Hippocampal formation (tissue), 2 donors: ENCODE measurements at places on chromosomes 12 and 14.

DNA sequence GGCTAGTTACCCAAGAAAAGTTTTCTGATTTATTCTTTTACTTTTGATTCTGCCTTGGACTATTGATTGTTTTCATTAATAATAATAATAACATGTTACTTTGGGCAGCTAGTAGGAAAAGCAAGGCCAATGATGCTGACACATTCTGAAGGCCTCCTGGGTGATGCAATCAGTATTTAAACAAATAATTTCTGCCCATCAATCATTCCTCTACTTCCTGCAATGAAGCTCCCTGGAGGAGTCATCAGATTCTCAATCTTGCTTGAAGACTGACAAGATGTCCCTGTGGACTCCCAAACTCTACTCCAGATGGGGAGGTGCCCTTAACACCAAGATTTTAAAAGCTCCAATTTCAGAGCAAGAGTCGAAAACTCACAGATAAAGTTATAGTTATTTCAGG is at the start of gene SPX:
TSS of gene SPX (plus strand) at position 244 of the 400 bp plus-strand sequence. CDS start 177 bp downstream, outside the sequence.
- DNase-seq = no peak

GRCh38 chr14:99163446-99163845 is 108.6 kb downstream of the BCL11B start:
- no peak for DNase-seq

DNA sequence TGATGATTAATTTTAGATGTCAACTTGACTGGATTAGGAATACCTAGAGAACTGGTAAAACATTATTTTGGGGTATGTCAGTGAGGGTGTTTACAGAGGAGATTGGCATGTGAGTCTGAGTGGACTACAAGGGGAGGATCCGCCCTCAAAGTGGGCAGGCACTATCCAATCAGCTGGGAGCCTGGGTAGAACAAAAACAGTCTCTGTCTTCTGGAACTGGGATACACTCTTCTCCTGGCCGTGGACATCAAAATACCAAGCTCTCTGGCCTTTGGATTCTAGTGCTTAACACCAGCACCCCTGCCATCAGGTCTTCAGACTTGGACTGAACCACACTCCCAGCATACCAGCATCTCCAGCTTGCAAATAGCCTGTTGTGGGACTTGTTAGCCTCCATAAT is 4.4 kb upstream of the SCAF11 start:
- peak; percentile 74 for DNase-seq

GRCh38 chr12:60853407-60853806 is 1257.6 kb downstream of the SLC16A7 start:
- DNase-seq = no peak

- no peak for DNase-seq
These were observed 153.6 kb upstream of the PLEKHA5 start for GRCh38 chr12:18975933-18976332.

- no peak for DNase-seq
These were observed 41.7 kb downstream of the SUSD6 start for GRCh38 chr14:69652942-69653684.

DNA sequence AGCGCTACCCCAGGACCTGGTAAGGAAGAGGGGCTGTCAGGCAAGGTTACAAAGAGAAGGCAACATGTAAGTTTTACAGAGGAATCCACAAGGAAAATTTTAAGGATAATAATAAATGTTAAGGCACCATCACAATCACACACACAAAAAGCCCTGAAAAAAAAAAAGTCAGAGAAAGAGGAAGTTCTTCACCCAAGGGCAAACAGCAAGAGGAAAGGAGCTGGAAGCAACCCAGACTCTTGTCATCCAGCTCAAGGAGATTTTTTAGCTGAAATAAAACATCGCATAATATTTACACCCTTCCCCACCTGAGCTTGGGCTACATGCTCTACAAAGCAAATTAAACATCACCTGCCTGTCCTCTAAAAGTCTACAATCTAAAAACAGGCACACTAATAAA is 9.5 kb downstream of the SPTB start:
- no peak for DNase-seq

- DNase-seq = no peak
These were observed 67.1 kb upstream of the GZMB start for GRCh38 chr14:24701062-24701461.

DNA sequence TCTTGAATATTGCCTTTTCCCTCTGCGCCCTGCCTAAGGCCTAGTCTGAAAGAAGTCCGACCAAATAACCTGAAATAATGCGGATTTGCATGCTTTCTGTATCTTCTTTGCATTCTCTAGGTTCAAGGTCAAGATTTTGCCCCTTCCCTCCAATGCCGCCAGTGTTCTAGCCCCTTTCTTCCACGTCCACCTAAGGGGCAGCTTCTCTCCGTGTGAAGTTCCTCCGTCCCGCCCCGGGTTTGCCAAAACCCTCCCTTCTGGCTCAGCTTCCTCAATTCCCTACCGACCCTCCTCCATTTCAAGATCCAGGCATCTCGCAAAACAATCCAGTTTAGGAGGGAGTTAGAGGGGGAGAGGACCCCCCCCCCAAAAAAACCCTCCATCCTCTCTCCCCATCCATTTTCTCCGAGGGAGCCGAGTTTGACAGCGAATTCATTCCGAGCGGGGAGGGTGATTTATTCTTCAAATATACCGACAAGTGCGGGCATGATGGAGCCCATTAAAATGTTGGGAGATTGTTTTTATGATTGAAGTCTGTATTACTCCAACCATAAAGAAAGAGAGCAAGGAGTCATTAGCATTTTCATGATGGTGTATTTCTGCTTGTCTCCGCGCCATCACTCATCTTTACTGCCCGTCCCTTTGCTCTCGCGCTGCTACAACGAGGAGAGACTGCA is 20.9 kb upstream of the ATP5MC2 start:
- no peak for DNase-seq

- DNase-seq = no peak
These were observed 34.3 kb downstream of the NOPCHAP1 start for GRCh38 chr12:105020241-105020962.

GRCh38 chr14:101234999-101235334 is 326.3 kb upstream of the DIO3 start:
- no peak for DNase-seq

DNA sequence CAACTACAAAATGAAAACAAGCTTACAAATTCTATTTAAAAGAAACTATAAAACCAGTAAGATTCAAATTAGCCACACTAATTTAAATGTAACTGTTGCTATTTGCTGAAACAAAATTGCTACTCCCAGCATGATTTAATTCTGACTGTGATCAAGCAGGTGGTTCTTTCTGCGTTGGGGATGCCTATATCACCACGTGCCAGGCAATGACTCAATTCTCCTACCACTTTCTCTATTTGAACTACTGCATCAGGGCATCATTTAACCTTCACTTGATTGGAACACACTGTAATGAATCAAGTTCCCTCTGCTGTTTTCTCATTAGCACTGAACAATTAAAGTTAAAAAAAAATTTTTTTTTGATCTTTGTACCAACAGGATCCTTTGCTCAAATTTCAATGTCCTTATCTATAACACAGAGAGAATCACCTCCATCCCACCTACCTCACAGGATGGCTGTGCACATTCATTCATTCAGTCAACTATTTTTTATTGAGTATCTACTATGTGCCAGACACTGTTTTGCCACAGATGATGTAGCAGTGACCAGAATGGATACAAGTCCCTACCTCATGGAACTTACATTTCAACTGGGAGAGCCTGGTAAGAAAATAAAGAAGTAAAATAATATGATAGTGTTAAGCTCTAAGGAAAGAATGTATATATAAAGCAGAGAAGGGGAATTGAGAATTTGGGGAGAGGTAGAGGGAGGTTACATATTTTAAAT is 8.0 kb upstream of the ACTN1 start:
- no peak for DNase-seq

DNA sequence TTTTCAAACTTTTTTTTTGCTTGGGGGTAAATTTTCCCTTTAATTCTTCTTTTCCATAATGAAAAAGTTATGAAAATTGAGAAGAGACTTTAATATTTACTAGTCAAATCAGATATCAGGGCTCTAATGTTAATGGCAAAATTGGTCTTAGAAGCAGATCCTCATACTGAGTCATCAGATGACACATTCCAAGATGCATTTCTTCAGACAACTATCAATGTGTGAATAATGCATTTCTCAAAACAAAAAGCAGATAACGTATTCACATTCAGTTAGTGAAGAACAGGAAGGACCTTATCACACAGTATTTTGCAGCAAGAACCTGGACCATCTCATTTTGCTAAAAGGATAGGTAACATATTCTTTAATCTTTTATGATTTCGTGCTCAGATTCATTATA is 130.7 kb downstream of the GPHN start:
- no peak for DNase-seq

GRCh38 chr12:33639975-33640374 is 200.4 kb upstream of the SYT10 start:
- DNase-seq = no peak

DNA sequence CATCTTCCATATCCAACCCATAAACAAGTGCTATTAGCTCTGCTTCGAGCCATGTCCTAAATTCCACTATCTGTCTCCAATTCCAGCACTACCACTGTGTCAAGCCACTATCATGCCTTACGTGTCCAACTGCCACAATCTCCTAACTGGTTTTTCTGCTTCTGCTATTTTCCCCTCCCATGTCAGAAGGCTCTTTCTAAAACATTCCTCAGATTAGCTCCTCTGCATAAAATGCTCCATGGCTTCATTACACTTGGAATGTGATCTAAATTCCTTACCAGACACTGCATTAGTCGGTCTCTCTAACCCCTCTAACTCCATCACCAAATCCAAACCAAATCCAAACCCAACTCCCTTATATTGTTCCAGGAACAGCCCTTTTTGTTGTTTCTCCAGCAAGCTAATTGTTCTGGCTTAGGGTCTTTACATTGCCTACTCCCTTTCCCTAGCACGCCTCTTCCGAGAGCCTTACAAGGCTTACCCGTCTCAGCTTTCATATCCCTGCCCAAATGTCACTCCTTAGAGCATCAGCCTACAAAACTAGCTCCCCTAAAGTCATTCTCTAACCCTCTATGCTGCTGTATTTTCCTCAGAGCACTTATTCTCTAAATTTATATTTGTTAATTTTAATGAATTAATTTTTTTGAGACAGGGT is 139.7 kb downstream of the HELB start:
- DNase-seq = no peak

DNA sequence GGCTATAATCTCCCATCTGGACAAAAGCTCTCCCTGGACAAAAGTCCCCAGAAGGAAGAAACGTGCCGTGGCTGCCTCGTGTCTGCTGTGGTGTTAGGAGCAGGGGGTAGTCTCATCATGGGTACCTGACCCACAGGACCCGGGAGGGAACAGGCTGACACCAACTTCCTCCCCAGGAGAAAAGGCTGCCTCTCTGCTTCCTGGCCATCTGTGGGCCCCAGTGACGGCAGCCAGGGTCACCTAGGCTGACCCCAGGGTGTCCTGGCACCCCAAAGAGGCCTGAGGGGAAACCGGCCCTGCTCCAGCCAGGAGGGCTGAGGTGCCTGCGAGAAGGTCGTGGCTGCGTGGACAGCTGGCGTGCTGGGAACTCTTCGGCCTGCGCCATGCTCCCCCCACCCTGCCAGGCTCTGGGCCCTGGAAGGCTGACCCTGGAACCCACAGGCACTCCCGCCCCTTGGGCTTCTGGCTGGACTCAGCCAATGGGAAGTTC is 133.9 kb downstream of the RFLNA start:
- DNase-seq = no peak

DNA sequence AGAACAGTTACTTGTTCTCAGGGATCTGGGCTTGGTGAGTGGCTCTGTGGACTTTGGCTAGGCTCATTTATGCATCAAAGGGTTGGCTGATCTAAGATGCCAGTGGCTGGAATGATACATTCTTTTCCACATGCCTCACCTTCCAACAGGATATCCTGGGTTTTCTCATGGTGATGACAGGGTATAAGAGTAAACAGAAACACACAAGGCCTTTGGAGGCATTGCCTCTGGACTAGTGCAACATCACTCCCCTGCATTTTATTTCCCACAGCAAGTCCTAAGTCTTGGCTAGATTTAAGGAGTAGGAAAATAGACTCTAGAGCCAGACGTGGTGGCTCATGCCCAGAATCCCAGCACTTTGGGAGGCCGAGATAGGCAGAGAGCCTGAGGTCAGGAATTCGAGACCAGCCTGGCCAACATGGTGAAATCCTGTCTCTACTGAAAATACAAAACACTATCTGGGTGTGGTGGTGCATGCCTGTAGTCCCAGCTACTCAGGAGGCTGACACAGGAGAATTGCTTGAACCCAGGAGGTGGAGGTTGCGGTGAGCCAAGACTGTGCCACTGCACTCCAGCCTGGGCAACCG is 47.9 kb downstream of the RPH3A start:
- DNase-seq = no peak

GRCh38 chr14:50103558-50103957 is 12.8 kb downstream of the VCPKMT start:
- DNase-seq = no peak

- DNase-seq = no peak
These were observed 34.9 kb upstream of the JDP2 start for GRCh38 chr14:75392686-75393641.

- DNase-seq = no peak
These were observed 82.6 kb downstream of the VWF start for GRCh38 chr12:6041891-6042290.

GRCh38 chr12:4450551-4451112 is 5.0 kb upstream of the FGF6 start:
- no peak for DNase-seq

GRCh38 chr14:93431036-93431670 is 414 bp downstream of the UNC79 start:
- peak; percentile 56 for DNase-seq

GRCh38 chr12:41486718-41487117 is 298.6 kb downstream of the PDZRN4 start:
- no peak for DNase-seq

- peak; percentile 15 for DNase-seq
These were observed 15.9 kb downstream of the KCTD10 start for GRCh38 chr12:109461049-109461845.

DNA sequence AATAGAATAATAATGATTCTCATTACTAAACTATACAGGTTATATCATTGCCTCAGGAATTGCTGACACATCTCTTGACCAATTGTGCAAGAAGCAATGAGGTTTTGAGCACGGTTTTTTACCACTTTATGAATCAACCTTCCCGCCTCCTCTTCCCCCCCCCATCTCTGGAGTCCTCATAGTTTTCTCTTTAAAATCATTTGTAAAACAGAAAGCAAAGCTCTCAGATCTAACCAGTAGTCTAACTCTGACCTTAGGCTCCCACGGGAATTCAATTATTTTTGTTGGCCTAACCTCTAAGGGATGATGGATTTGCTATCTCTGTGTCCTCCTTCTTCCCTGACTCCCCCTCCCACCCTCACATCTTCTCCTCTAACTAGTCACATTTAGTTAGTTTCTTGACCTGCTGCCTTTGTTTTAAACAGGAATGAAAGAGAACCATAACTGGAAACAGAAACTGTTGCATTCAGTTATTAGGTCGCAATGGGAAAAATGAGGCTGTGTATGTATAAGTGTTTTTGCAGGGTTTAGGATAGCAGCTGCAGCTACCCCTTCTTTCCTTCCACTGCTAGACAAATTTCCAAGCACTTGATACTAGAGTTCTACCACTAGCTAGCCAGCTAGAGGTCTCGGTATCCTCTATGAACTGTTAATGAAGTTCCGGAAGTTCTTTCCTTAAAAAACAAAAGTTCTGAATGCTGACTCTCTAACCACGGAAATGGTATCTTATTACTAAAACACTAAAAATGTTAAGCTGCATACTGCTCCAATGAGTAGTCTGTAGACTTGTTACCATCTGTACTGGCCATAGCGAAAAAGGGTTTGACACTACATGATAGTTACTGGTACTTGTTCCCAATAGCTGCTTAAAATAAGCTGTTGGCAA is 65.4 kb downstream of the TAOK3 start:
- DNase-seq = no peak
